ENCODE measurements at places on chromosomes 7 and 10.

DNA sequence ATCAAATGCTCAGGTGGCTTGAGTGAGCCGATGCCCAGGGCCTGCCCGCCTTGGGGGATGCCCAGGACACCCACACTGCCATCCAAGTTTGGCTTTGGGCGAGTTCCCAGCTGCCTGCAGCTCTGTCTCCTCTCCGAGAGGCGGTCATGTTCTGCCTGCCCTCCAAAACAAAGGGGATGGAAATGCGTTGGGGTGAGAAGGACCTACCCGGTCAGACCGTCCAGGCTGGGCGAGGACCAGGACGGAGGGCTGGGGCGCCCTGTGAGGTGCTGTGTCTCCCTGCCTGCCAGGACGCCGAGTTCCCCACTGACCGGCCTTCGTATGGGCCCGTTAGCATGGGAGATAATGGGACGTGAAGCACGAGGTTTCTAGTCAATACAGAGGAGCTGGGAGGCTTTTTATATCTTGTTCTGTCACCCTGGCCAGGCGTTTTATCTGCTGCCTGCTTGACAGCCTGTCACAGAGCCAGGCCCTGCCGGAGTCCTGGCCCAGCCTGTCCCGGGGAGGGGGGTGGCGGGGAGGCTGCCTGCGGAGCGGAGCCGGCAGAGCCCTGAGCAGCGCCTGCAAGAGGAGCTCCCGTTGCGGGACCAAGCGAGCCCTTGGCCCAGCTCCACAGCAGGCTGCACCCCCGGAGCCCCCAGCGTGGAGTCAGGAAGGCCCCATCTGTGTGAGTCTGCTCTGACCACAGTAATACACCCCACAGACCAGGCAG is 22.0 kb upstream of the ELFN1 start:
- H3K36me3 ChIP-seq, result no peaks in the 10 kb centered on the region
- H3K27ac ChIP-seq, result no peak overlapping the region
- DNase-seq, result no peak
- no peaks in the 10 kb centered on the region for H3K27me3 ChIP-seq
- H3K4me3 ChIP-seq, result no peak overlapping the region

- H3K36me3 ChIP-seq, result no peaks in the 10 kb centered on the region
- no peak overlapping the region for H3K4me3 ChIP-seq
- no peaks in the 10 kb centered on the region for H3K4me1 ChIP-seq
- H3K27me3 ChIP-seq, result peaks cover 6% of the 10 kb centered on the region
- DNase-seq, result no peak
Observed at GRCh38 chr10:68697106-68697505, 23.9 kb upstream of the CCAR1 start.

- H3K36me3 ChIP-seq, result no peaks in the 10 kb centered on the region
- no peaks in the 10 kb centered on the region for H3K27me3 ChIP-seq
- no peaks in the 10 kb centered on the region for H3K4me1 ChIP-seq
Observed at GRCh38 chr7:49483142-49483541, 290.3 kb upstream of the VWC2 start.

DNA sequence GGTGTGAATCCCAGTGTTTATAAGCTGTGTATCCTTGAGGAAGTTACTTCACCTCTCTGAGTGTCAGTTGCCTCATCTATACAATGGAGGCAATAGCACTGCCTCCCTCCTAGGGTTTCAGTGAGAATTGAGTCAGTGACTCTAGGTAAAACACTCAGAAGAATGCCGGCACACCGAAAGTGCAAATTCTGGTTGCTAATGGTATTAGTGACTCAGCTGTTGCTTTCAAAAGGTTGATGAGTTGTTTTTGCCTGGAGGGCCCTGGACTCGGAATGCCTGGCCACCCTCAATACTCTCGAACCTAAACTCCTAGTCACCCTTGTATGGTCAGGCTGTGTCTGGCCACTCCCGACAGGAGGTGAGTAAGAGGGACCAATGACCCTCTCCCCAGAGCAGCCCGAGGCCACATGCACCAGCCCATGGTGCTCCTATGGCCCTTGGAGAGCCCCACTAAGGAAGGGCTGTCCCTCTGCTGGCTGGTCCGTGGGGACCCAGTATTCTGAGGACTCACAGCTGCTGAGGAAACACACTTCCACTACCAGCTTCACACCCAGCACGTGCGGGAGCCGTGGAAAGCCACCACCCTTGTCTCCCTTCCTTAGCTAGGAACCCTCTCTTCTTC is 60.2 kb downstream of the CALML3 start:
- H3K4me3 ChIP-seq, result no peak overlapping the region
- H3K27ac ChIP-seq, result no peak overlapping the region
- DNase-seq, result no peak
- no peaks in the 10 kb centered on the region for H3K36me3 ChIP-seq
- H3K27me3 ChIP-seq, result peaks cover 5% of the 10 kb centered on the region

GRCh38 chr10:112313911-112314310 is 30.7 kb downstream of the TECTB start:
- H3K4me3 ChIP-seq, result no peak overlapping the region
- DNase-seq, result no peak
- H3K4me1 ChIP-seq, result no peaks in the 10 kb centered on the region
- H3K27me3 ChIP-seq, result peaks cover 30% of the 10 kb centered on the region

GRCh38 chr7:79452495-79453265 is 787 bp downstream of the MAGI2 start:
- peaks cover 50% of the 10 kb centered on the region for H3K27me3 ChIP-seq
- peak overlapping the region; percentile 57 for H3K4me3 ChIP-seq
- DNase-seq, result no peak
- H3K27ac ChIP-seq, result no peak overlapping the region

DNA sequence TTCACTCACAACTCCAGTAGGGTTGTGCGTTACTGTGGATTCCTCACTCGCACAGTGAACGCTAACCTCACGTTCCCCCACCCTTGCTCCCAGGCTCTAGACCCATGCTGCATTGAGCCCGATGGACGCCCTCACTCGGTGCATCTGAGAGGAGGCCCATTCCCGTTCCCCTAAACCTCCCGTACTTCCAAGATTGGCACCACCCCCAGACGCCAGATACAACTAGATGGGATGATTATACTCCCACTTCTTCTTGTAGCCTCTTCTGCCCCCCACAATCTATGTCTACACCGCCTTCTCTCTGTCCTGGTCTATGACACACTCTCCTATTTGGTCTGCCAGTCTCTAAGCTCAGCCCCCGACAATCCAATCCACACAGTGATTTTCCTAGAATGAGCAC is 57.3 kb upstream of the NCAPG2 start:
- DNase-seq, result no peak
- peaks cover 14% of the 10 kb centered on the region for H3K4me1 ChIP-seq
- H3K27ac ChIP-seq, result no peak overlapping the region
- peaks cover 73% of the 10 kb centered on the region for H3K36me3 ChIP-seq

GRCh38 chr10:108653531-108653930 is 1269.8 kb downstream of the XPNPEP1 start:
- no peak overlapping the region for H3K27ac ChIP-seq
- H3K27me3 ChIP-seq, result no peaks in the 10 kb centered on the region
- no peak overlapping the region for H3K4me3 ChIP-seq
- H3K4me1 ChIP-seq, result no peaks in the 10 kb centered on the region

- H3K4me1 ChIP-seq, result no peaks in the 10 kb centered on the region
- no peak overlapping the region for H3K4me3 ChIP-seq
- H3K27me3 ChIP-seq, result peaks cover 5% of the 10 kb centered on the region
Observed at GRCh38 chr10:132102071-132102716, 36.4 kb downstream of the JAKMIP3 start.

GRCh38 chr7:99837649-99838361 is 10.0 kb downstream of the CYP3A43 start:
- peak; percentile 59 for DNase-seq
- peaks cover 8% of the 10 kb centered on the region for H3K4me1 ChIP-seq
- H3K27me3 ChIP-seq, result peaks cover 6% of the 10 kb centered on the region
- peak overlapping the region; percentile 42 for H3K4me3 ChIP-seq
- H3K36me3 ChIP-seq, result no peaks in the 10 kb centered on the region

DNA sequence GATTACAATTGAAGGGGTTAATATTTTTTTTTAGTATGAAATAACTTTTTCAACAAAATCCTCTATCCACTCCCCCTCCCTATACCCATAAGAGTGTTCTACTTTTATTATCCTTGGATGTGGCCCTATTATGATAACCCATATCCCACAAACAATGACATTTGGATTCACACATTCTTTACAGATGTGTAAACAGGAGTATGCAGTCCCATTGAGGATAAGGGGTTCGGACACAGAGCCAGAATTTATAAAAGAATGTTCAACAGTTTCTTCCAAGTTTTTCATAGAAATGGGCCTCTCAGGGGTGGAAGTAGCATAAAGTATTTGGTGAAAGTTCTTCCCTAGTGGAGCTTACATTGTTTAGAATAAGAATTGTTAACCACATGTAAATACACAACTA is 16.1 kb upstream of the PCLO start:
- H3K4me3 ChIP-seq, result no peak overlapping the region
- no peaks in the 10 kb centered on the region for H3K27me3 ChIP-seq
- no peaks in the 10 kb centered on the region for H3K4me1 ChIP-seq
- no peak overlapping the region for H3K27ac ChIP-seq

- H3K4me1 ChIP-seq, result peaks cover 13% of the 10 kb centered on the region
- no peaks in the 10 kb centered on the region for H3K36me3 ChIP-seq
- no peaks in the 10 kb centered on the region for H3K27me3 ChIP-seq
- H3K27ac ChIP-seq, result no peak overlapping the region
Observed at GRCh38 chr7:159064816-159065510, 79.7 kb downstream of the VIPR2 start.

DNA sequence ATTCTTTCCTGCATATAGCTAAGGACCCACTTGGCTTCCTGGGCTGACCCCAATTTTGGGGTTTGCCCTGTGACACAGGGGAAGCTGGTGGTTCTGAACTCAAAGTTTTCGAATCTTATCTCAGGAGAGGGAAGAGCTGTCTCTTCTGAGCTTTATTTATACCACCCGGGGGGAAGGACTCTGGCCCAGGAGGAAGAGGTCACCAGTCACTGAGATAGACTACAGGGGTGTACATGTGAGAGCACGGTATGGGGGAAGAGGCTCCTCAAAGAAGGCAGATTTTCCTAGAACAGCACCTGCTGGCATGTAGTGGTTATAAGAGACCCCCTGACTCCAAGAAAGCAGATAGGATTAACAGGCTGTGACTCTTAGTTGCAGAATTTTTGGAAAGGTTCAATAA is 101.8 kb upstream of the ELMO1 start:
- H3K27ac ChIP-seq, result no peak overlapping the region
- no peaks in the 10 kb centered on the region for H3K4me1 ChIP-seq
- H3K36me3 ChIP-seq, result no peaks in the 10 kb centered on the region
- peaks cover 18% of the 10 kb centered on the region for H3K27me3 ChIP-seq
- no peak overlapping the region for H3K4me3 ChIP-seq

DNA sequence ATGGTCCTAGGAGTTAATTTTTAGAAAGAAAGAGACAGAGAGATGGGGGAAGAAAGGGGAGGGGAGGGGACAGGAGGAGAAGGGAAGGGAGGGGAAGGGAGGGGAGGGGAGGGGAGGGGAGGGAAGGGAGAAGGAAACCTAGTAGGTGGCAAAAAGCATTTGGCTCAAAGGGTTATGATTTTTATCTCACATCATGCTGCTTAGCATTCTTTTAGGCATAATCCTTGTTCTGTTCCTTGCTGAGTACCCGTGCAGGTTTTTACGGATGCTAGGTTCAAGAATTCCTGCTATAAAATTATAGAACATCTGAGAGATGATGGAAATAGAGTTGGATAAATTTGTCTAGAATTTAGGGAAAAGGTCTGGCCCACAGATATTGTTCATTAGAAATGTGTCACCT is 132.4 kb upstream of the PRSS1 start:
- H3K36me3 ChIP-seq, result no peaks in the 10 kb centered on the region
- H3K27ac ChIP-seq, result peak overlapping the region; percentile 83
- peaks cover 29% of the 10 kb centered on the region for H3K27me3 ChIP-seq

GRCh38 chr10:93206652-93207051 is 133.0 kb downstream of the CYP26A1 start:
- H3K27ac ChIP-seq, result no peak overlapping the region
- H3K4me3 ChIP-seq, result no peak overlapping the region
- no peaks in the 10 kb centered on the region for H3K36me3 ChIP-seq
- DNase-seq, result no peak

GRCh38 chr7:134919240-134919641 is 67.1 kb upstream of the AGBL3 start:
- no peak overlapping the region for H3K4me3 ChIP-seq
- peaks cover 13% of the 10 kb centered on the region for H3K4me1 ChIP-seq
- DNase-seq, result no peak
- no peak overlapping the region for H3K27ac ChIP-seq

- no peak overlapping the region for H3K4me3 ChIP-seq
- H3K4me1 ChIP-seq, result peaks cover 33% of the 10 kb centered on the region
- peak; percentile 82 for DNase-seq
- H3K36me3 ChIP-seq, result peaks cover 34% of the 10 kb centered on the region
Observed at GRCh38 chr10:63166742-63167258, 33.7 kb downstream of the NRBF2 start.

DNA sequence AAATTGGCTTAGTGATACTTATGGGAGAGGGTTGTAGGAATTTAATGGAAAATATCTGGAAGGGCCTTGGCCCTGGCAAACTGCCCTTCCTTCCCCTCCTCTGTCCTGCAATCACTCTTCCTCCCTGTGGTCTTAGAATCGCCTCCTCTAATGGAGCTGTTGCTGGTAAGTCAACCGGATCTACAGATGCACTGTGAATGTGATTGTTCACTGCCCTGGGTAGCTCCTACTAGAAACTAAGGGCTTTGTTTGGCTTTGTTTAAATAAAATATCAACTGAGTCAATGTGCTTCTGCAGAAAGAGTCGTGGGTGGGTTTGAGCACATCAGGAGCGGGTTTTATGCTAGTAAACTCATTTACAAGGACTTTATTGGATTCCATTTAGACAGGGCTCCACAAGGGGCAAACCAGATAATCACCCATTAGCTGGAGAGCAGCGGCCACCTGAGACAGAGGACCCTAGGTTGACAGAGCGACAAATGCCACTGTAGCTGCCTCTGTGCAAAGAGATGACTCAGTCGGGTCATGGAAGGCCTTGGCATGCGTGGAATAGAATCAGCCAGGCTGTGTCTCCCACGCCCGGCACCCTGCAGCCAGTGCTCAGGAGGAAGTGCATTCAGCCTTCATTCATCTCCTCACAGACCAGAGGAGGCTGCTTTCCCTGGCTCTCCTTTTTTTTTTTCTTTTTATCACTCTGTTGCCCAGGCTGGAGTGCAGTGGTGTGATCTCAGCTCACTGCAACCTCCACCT is 97.9 kb downstream of the GAD2 start:
- H3K4me3 ChIP-seq, result no peak overlapping the region
- H3K27ac ChIP-seq, result no peak overlapping the region
- peaks cover 10% of the 10 kb centered on the region for H3K27me3 ChIP-seq
- H3K36me3 ChIP-seq, result no peaks in the 10 kb centered on the region

GRCh38 chr7:88254721-88255424 is 35.0 kb upstream of the SRI start:
- no peak overlapping the region for H3K4me3 ChIP-seq
- H3K36me3 ChIP-seq, result no peaks in the 10 kb centered on the region
- no peak overlapping the region for H3K27ac ChIP-seq
- peaks cover 13% of the 10 kb centered on the region for H3K27me3 ChIP-seq
- no peak for DNase-seq
- H3K4me1 ChIP-seq, result no peaks in the 10 kb centered on the region

GRCh38 chr10:94963901-94964300 is 25.4 kb downstream of the CYP2C9 start:
- no peaks in the 10 kb centered on the region for H3K36me3 ChIP-seq
- peak; percentile 52 for DNase-seq
- no peaks in the 10 kb centered on the region for H3K27me3 ChIP-seq
- H3K27ac ChIP-seq, result no peak overlapping the region
- H3K4me1 ChIP-seq, result no peaks in the 10 kb centered on the region
- H3K4me3 ChIP-seq, result no peak overlapping the region
